Heart left ventricle (tissue), 16 donors: ENCODE measurements at places on chromosomes 12 and 14.

DNA sequence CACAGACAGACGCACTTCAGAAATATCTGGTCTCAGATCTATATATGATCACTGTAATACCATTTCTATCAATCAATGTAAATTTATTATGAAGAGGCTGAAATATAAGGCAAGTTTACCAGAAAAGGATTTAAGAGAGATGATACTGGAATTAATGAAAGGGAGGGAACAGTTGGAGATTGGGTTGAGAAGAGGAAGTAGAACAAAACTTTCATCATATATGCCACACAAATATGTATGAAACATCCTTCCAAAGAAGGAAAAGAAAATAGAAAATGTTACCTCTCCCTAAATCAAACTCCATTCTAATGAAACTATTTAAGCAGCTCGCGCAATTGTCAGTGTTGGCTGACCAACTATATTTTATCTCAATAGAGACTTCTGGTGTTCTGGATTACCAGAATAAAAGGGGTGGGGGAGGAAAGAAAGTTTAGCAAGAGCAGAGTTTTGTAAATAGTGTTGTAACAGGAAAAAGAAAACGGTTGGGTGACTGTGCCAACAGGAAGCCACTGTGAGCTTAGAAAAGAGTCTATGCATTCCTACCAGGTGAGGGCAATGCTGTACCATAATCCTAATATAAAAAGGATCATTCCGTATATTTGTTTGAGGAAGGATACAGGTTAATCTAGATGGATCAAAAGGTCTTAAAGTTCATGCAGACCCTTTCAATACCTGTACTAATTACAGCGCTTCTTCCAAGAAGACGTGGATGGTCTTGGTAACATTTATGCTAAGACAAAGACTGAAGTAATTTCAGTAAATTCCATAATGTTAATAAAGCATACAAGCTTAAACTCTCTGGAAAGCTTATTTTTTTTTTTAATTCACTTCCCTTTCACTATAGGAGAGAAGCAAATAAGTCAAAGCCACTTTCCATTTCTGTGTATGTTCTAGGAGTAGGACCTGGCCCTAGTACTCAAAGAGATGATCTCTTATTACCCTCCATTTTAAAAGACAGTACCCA, 14.5 kb upstream of the LLPH start:
- DNase-seq: no peak

GRCh38 chr14:100547633-100548294, 39.5 kb downstream of the BEGAIN start:
- DNase-seq: peak; percentile 57

DNA sequence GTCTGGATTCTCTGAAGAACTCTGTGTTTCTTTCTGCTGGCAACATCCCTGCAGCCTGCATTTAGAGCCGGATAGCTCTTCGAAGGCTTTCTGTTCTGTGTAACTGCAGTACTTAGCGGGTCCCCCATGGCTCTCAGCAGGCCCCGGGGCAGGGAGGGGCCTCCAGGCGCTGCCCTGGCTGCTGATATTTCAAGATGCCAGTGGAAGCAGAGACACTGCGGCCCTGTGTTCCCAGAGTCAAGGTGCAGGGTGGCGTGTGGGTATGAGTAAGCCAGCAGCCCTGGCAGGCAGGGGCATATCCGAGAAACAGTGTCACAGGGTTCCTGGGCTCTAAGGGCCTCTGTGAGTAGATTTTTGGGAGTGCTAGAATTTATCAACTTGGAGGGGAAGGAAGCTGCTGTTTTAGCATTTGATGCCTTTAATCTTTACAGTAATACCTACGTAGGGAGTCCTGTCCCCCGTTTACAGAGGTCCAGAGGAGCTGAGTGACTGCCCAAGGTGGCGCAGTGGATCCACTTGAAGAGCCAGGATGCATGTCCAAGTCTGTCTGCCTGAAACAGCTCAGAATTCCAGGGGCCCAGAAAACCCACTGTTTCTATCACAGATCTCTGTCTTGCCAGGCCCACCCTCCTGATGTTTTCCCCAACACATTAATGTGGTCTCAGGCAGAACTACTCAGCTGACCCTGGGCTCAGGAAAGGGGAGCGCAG, 16.2 kb downstream of the ESRRB start:
- DNase-seq: no peak

GRCh38 chr14:89576960-89577359, 159.9 kb upstream of the FOXN3 start:
- no peak for DNase-seq

DNA sequence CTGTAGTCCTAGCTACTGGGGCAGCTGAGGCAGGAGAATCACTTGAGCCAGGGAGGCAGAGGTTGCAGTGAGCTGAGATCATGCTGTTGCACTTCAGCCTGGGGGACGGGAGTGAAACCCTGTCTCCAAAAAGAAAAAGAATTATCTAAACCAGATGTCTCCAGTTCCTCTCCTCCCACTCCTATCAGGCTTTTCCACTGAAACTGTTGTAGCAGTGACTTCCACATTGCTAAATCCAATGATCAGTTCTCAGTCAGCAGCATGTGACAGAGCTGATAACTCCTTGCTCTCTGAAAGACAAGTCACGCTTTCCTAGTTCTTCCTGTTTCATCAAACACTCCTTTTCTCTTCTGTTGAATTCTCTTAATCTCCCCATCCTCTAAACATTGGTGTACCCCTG, 8.6 kb downstream of the SLC38A6 start:
- DNase-seq: no peak

DNA sequence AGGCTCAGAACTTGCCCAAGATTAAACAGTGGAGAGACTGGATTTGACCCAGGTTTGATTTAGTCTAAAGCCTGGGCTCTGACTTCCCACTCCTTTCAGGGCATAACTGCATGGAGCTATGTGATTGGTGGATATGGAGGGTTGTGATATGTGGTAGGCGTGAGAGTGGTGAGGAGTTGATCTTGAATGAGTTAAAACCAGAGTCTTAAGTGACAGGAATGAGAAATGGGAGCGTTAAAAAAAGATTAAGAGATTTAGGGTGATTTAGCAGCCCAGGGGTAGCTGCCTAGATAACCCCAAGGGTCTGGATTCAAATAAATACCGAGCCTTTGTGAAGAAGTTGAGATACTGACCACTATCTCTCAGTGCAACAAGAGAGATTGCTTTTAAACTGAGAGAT, 8.4 kb downstream of the SYNDIG1L start:
- DNase-seq: no peak

DNA sequence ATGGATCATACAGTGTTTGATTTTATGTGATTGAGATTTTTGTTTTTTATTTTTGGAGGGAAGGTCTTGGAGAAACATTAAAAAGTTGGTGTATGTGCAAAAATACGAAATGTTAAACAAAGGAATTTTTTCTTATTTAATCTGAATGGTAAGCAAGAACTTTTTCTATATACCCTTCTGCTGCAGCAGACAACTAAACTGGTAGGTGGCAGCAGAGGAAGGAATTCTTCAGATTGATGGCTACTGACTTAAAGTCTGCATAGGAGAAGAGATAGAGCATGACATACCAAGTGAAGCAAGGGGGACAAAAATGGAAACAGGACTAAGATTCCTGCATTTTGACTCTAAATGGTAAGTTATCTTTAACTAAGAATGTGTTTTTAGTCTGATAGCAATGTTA, 42.0 kb upstream of the A2ML1 start:
- DNase-seq: no peak

GRCh38 chr12:53048780-53049401, 974 bp upstream of the TNS2 start:
- DNase-seq: peak; percentile 87

- no peak for DNase-seq
These were observed 422.6 kb downstream of the DPF3 start for GRCh38 chr14:72471346-72471745.

GRCh38 chr14:68541178-68541896, 251.5 kb downstream of the ZFP36L1 start:
- DNase-seq: no peak

GRCh38 chr14:64823305-64823861, 56.3 kb downstream of the SPTB start:
- DNase-seq: peak; percentile 74

DNA sequence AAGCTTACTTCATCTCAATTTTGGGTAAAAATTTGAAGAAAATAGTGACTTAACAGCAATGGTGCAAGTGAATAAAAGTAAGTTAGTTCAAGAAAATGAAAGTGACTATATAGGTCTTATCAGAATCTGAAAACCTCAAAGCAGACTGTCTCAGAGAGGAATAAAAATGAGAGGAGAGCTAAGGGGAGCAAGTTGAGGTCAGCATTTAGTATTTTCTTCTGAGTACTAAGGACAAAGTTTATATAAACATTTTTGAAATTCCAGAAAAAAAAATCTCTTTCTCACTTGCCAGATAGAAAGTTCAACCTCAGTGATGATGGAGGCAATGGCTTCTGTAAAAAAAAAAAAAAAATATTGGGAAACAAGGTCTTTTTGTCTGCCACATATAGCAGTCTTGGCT, 414.1 kb downstream of the NPAS3 start:
- no peak for DNase-seq

DNA sequence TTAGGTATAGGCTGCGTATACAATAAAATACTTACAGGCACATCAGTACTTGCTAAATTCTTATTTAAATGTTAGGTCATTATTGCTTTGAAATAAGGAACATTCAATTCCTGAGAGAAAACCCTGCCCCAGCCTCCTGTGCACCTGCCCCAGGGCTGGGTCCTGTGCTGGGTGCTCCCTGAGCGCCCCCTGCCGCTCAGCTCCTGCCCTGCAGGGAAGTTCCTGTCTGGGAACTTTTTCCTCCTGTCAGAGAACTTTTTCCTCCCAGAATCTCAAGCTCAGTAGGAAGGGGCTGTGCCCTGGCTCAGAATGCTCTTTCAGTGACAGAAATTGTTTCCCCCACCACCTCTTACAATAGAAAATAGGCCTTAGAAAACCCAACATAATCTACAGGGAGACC, 751.1 kb downstream of the TMEM121 start:
- DNase-seq: no peak

DNA sequence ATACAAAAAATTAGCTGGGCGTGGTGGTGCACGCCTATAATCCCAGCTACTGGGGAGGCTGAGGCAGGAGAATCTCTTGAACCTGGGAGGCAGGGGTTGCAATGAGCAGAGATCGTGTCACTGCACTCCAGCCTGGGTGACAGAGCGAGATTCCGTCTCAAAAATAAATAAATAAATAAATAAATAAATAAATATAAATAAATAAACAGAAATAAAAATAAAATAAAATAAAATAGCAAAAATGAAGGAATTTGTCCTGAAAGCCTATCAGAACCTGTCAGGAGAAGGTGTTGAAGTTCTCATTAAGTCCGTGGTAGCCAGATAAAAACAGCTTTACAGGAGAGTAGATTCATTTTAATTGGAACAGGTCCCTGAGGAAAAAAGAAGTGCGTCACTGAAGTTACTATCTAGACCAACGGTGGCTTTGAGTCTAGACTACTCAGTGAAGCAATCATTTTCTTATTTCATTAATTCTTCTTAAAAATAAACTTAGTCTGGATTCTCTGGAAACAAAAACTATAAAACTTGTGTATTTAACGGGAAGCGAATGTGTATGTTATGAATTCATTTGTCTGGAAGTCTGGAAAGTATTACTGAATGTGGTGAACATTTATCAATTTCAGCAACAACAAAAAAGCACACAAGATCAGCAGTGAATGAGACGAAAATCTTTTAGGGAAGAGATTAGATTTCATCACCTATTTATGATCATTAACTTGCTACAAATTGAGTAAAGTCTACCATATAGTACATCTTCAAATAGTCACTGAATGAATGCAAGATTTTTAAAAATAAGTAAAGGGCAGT, 248.5 kb upstream of the PDE3A start:
- no peak for DNase-seq

- DNase-seq: no peak
These were observed 309.0 kb upstream of the AMIGO2 start for GRCh38 chr12:47388712-47389111.

DNA sequence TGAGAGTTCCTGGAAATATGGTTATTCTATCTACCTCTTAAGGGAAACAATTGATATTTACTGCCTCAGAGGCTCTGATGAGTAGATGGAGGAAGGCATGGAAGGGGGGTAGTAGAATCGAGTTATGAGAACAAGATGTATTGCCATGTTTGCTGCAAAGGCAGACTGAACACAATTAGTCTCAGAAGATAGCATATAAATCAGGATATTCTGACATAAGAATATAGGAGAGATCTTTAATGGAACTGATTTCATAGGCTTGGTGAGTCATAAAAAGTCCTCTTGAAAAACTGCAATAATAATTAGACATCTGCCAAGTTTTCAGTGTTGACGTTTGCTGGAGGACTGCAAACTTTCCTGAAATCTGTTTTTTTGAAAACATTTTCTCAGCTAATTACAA, 636.1 kb downstream of the TMTC2 start:
- no peak for DNase-seq
